Diencephalon (tissue), 1 donor: ENCODE measurements at places on chromosomes 4 and X. TPM values are rescaled to one million over a fixed set of nuclear protein-coding genes. Genes with fewer than 3 reads are reported as not detected.

Gene ARHGAP6
- 4.4 TPM for total RNA-seq

Gene MRPL1
- total RNA-seq: 49.1 TPM

Gene NAA10
- total RNA-seq: 26.1 TPM

Gene FOXO4
- total RNA-seq: 4.8 TPM

Gene TRIM60
- total RNA-seq: not detected

Gene UGT2B17
- not detected for total RNA-seq

Gene COL4A6
- total RNA-seq: 3.2 TPM

Gene SPARCL1
- total RNA-seq: 127 TPM

Gene BEND2
- total RNA-seq: not detected
